ENCODE measurements at places on chromosomes 3 and 15.

- DNase-seq = no peak
Measured at GRCh38 chr3:123480428-123480827, 31.5 kb upstream of the ADCY5 start.

GRCh38 chr3:34150992-34151391 is 352.6 kb downstream of the PDCD6IP start:
- no peak for DNase-seq

DNA sequence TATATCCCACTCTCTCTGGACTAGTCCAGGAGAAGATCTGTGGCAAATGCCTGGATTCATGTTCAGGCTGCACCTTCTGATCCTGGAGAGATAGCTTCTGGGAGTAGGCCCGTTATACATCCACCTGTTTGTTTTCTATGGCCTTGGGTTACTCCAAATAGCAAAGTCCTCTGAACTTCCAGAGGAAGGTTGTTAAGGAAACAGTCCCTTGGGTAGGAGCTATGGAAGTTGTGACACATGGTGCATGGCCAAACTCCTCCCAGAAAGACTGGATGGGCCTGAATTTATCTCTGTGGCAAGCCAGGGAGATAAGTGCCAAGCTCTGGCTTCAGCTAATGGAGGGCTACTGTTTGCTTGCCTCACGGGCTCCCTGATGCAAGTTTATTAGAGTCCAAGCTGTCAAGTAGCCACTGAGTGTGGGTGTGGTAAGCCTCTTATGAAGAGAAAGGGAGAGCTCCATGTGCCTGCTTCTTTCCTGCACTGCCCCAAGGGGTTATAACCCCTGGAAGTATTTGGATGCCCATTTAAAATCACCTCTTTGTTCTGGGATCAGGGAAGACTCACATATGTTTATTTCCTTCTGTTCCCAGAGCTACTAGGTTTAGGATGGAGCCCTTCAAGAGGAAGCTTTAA is 328.7 kb upstream of the ATP11B start:
- DNase-seq = no peak

DNA sequence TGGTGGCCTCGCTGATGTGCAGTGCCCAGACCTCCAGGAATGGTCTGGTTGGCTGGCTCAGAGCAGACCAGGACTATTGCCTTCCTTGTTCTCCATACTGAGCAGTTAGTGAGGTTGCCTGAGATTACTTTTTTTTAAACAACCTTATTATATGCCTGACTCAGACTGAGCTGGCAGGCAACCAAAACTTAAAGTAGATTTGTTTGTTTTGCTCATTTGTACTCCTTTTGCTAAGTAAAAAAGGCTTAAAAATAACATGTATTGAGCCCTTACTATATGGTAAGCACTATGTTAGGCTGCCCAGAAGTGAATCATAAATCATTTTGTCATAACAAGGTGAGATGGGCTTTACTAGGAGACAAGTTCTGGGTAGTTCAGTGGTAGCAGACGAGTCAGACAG is 92.4 kb downstream of the GHSR start:
- DNase-seq = no peak

- no peak for DNase-seq
Measured at GRCh38 chr3:33420966-33421365, 19.2 kb downstream of the UBP1 start.

DNA sequence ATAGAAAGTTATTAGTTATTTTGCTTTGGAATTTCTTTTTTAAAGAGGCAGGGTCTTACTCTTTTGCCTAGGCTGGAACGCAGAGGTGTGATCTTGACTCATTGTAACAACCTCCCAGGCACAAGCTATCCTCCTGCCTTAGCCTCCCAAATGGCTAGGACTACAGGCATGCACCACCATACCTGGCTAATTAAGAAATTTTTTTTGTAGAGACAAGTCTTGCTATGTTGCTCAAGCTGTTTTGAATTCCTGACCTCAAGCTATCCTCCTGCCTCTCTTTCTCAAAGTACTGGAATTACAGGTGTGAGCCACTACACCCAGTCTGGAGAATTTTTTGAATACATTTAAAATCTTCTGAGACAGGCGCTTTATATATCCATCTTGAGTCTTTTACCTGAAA is 49.5 kb downstream of the IQGAP1 start:
- no peak for DNase-seq

DNA sequence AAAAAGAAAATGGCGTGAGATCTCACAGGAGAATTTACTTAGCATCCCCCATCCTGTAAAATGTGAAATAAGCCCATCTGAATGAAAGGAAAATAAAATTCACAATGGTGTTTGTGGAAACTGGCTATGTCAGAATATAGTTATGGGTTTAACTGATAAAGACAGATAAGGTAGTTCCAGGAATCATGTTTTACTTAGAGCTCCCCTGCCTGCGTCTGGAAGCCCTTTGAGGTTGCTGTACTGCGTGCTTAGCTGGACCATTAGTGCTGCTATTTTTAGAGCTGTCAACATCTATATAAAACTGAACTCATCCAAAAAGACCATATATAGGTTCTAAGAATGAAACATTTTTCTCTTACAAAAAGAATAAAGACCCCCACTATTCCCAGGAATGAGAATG is 130.8 kb downstream of the LSAMP start:
- DNase-seq = no peak

GRCh38 chr3:120442975-120443517 is 7.7 kb downstream of the FSTL1 start:
- no peak for DNase-seq

DNA sequence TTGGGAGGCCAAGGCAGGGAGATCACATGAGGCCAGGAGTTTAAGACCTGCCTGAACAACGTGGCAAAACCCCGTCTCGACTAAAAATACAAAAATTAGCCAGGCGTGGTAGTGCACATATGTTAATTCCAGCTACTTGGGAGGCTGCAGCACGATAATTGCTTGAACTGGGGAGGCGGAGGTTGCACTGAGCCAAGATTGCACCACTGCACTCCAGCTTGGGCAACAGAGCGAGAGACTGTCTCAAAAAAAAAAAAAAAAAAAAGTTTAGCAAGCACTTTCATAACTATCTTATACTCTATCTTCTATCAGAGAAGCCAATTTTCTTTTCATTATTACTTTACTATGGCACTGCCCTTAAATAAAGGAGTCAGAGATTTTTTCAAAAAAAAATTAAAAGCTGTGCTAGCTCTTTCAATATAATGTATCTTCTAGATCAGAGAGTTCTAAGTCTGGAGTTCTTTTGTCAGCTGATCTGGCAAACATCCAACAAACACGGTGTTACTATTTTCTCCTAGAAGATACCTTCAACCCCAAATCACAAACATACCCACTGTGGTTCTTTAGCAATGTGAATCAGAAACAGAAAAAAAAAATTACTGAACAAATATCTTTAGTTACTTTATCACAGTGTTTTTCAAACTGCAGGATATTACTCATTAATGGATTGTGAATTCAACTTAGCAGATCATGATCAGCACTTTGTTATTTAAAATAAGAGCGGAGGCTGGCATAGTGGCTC is 3.0 kb downstream of the ZNF770 start:
- DNase-seq = no peak

DNA sequence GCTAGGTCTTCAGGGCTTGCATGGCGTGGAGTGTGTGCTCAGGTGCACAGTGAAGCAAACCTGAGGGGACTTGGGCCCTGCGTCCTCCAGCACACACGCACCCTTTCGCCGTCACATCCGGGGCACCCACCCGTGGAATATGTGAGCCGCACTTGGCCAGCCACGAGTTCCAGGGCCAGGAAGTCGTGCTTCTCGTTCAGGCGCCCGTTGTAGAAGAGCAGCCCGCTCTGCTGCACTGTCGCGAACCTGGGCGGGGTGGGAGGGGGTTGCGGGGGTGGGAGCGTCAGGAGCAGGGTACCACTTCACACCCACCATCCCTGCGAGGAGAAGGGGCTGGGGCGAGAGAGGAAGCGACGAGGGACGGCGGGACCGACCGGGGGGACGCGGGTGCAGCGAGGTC is 7.1 kb downstream of the CELSR3 start:
- peak; percentile 59 for DNase-seq

GRCh38 chr3:177448987-177449359 is 251.7 kb upstream of the TBL1XR1 start:
- no peak for DNase-seq

- no peak for DNase-seq
Measured at GRCh38 chr3:181683563-181683962, 28.2 kb upstream of the SOX2 start.

DNA sequence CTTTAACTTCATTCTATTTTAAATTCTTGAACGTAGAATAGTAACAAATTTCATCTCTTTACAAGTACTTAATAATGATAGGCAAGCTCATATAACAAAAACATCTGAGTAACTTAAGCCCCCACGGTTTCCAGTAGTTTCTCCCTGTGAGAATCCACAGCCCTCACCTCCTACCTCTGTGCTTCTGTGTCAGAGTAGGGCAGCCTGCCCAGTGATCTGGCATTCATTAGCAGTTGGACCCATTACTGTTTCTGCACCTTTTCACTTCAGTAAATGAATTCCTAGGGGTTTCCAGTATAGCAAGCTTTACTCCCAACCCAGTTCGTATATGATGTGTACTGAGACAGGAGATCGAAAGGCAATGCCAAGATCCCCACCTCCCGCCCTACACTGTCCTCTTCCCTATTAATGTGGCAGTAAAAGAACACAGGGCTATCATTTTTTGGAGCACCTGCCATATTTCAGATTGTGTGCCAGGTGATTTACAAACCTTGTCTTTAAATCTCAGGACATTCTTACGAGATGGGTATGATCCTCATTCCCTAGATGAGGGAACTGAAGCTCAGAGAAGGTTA is 40.8 kb downstream of the EIF2AK4 start:
- DNase-seq = no peak

DNA sequence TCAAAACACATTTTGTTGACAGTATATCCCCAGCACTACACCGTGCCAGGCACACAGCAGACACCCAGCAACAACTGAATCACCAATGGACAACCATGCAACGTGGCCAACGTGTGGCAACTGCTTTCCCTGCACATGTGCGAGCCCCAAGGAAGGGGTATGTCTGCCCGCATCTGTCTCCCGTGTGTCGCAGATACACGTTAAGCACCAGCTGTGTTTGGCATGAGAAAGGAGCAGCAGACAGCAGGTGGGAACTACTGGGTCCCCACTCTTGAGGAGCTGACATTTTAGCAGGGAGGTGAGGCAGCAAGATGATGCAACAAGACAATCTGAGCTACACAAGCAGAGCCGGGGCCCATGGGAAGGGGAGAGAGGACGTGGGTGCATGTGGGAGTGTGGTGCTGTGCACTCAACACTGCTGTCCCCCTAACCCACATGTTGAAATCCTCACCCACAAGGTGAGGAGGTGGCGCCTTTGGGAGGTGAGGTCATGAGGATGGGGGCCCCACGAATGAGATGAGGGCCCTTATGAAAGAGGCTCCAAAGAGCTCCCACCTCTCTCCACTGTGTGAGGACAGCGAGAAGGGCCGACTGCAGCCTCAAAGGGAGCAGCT is 56.2 kb downstream of the ROPN1B start:
- DNase-seq = no peak

DNA sequence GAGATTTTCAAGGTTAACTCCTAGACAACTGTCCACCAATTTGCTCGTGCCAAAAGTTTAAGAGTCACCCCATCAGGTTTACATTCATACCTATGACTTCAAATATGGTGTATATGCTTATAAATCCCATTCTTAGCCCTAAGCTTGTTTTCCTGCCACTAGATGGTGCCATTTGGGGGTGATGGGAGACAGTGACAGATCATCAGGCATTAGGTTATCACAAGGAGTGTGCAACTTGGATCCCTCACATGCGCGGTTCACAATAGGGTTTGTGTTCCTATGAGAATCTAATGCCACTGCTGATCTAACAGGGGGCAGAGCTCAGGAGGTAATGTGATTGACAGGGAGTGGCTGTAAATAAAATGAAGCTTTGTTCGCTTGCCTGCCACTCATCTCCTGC is 182.7 kb downstream of the CNTN6 start:
- DNase-seq = no peak

GRCh38 chr3:131107637-131108433 is 81.2 kb downstream of the NEK11 start:
- DNase-seq = no peak

DNA sequence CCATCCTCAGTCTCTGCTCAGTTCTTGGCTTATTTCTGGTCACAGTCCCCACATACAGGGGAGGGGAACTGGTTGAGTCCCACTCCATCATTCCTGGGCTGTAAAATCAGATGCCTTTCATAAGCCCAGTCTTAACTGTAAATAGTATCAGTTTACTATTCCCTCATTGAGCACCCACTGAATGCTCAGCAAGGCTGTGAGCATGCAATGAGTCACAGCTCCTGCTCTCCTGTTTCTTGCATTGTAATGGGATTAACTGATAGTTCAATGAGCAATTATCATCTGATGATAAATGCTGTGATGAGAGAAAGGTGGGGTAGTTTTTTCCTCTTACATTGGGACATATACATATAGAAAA is 113.6 kb upstream of the TPM1 start:
- no peak for DNase-seq

- no peak for DNase-seq
Measured at GRCh38 chr3:194279701-194280360, 71.3 kb downstream of the CPN2 start.

DNA sequence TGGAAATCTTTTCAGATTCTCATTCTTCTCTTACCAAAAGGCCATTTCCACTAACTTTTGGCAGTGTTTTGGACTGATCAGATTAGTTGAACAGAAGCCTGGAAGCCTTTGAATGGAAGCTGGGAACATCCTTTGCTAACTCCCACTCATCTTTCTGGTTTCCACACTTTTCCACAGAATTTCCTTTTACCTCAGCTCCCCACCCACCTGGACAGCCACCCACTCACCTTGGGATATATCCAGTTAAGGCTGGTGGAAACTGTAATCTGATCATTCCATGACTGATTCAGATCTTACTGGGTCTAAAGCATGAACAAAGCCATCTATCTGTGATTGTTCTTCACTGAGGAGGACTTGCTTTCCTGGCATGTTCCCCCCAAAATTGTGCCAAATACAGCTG is 119.5 kb downstream of the CCNL1 start:
- no peak for DNase-seq

DNA sequence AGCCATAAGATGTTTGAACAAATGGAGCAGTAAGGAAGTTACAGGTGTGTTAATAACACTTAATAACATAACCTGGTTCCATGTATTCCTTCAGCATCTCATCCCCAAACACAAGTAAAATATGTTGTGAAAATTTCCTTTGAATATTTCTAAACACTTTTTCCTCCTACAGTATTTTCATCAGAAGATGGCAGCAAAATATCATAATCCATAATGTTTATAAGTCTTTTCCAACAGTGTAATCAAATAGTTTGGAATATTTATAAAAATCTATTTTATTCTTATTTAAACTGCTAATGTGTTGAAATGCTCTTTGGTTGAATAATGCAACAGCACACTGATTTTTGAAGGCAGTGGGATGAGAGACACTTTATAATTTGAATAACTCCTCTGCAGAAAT is 1020.5 kb downstream of the OTOL1 start:
- no peak for DNase-seq

DNA sequence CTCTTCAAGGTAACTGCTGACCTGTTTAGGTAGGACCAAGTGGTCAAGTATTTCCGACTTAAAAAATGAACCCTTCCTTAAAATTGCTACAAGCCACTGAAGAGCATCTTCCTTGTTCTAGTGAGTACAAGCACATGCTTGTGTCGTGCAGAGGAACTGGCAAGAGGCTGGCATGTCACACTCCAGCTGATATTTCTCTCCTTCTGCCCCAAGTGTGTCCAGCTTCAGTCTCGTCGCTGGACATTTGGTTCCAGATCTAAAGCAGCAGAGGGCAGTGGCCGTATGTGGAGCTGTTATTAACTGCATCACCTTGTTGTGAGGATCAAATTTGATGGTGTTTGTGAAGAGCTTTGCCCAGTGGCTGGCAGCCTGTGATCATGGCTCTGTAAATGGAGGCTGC is 10.0 kb downstream of the RBP2 start:
- DNase-seq = no peak

- DNase-seq = no peak
Measured at GRCh38 chr15:50184863-50185504, 3.0 kb downstream of the SLC27A2 start.

- DNase-seq = no peak
Measured at GRCh38 chr15:44798826-44799225, 62.5 kb downstream of the TRIM69 start.
